Psoas muscle (tissue), 8 donors: ENCODE measurements at places on chromosomes 12 and 14. TPM values are rescaled to one million over a fixed set of nuclear protein-coding genes. Genes with fewer than 3 reads are reported as not detected.

- DNase-seq: no peak
Measured at GRCh38 chr12:4506870-4507269, 31.8 kb upstream of the RAD51AP1 start.

DNA sequence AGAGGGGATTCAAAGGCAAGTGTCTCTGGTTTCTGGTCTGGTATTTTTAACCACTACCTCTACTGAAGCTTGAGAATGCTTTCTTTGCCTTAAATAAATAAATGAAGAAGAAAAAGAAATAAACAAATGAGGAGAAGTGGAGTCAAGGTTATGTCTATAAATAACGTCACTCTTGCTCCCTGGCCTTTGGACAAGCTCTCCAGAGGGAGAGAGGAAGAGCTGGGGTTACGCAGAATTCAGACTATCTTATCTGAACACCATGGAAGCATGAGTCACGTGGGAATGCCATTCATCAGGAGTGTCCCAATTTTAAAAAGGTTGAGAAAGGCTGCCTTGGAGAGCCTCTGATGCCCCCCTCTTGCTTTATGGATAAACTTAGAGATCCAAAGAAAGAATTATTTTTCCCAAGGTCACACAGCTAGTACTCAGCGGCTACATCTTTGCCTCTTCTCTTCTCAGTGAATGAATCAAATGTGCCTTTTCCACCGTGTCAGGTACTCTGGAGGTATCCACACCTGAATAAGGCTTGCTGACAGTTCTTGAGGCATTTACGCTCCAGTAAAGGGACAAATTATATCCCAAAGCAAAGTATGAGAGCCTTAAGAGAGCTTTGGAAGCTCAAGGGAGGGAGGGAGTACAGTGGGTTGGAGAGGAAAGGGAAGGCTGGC is 12.9 kb upstream of the MSI1 start:
- no peak for DNase-seq

DNA sequence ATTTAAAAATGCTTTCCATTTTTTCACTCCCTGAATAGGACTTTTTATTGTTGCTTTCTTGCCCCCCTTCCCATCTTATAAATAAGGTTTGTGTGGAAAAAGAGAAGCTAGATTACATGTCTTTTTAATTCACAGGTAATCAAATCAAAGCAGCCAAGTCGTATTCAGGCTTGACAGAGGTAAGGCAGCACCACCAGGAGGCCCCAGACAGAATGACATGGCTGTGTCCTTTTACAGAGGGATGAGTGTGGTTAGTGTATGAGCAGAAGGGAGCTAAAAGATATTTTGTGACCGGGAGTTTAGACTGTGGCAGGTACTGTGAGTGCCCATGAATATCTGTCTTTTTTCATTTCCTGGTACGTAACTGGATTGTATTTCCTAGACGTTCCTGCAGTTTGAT is 596.1 kb downstream of the ETNK1 start:
- DNase-seq: no peak

Gene DICER1
- total RNA-seq: 41.5 TPM

DNA sequence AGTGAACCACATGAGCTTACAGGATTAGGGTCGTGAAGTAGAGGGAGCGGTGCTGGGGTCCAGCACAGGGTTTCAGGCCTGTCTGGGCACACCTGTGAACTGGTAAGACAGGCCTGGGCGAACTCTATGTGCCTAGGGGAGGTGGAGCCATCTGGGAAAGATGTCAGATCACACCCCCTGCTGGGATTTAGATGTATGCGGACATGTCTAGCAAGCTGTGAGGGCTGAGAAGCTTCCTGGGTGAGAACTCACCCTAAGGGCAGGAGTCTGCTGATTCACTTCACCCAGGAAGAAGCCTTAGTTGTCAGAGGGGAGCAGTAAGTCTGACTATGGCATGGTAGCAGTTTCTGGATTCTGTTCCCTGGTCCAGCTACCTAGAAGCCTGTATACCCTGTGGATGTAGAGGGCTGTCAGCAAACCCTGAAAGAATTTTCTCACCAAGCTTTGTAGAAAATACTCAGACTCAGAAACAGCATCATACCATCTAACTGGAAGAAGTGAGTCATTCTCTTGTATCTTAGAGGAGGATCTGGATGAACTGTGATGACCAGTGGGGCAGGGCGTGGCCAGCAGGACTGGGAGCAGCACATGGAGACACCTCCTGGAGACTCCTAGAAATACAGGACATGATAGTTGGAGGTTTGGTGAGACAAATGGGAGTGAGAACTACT is 11.2 kb upstream of the PYGL start:
- DNase-seq: peak; percentile 80
